ENCODE measurements at places on chromosomes 4 and X. TPM values are rescaled to one million over a fixed set of nuclear protein-coding genes. Genes with fewer than 3 reads are reported as not detected.

Gene SMPX
- 41.5 TPM for total RNA-seq

Gene ARHGAP24
- 52.7 TPM for total RNA-seq

Gene SAGE1
- total RNA-seq = not detected

Gene ZNF674
- 11.4 TPM for total RNA-seq

Gene ZFYVE28
- total RNA-seq = 10.4 TPM

Gene TKTL2
- 0.33 TPM for total RNA-seq

Gene CD40LG
- not detected for total RNA-seq

Gene PRPS2
- 13.4 TPM for total RNA-seq

Gene SOWAHB
- 1.3 TPM for total RNA-seq

Measured in camera-type eye (tissue), 1 donor.